HFFc6 (cell line): ENCODE measurements at places on chromosomes 3 and 15.

DNA sequence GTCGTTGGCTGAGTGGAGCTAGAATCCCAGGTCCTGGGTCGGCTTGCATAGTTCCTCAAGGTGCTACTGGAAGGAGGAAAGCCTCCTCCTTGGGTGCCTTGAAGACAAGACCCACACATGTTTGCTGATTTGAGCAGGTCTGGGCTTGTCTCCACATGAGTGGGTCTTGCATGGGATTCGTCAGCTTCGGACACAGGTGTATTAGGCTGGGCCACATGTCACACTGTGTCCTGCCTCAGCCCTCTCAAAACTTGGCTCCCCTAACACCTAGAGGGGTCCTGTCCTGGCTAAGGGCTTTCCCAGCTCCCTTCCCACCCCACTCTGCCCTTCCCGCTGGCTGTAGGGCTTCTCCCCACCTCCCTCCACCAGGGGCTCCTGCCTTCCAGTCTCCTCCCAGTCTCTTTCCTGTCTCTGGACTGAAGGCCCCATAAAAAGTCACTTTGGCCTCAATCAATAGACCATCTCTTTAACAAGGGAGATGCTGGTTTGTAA lies 73.0 kb upstream of the ADPGK start:
- no peak for DNase-seq

DNA sequence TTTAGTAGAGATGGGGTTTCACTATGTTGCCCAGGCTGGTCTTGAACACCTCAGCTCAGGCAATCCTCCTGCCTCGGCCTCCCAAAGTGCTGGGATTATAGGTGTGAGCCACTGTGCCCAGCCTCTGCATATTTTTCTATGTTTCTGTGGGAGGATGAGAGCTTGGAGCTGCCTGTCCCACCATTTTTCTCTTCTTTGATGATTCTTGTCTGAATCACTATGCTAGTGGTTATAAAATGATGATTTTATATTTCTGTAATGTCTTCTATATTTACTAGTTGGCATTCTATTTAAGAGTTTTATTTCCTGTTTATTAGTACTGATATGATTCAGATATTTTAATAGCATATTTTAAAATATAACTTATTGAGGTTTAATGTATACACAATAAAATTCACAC lies 69.7 kb downstream of the CHCHD6 start:
- no peak for DNase-seq

- DNase-seq = peak; percentile 14
Observed at GRCh38 chr15:53072077-53072476, 281.9 kb upstream of the ONECUT1 start.

GRCh38 chr3:53023072-53023823 lies 22.6 kb downstream of the SFMBT1 start:
- peak; percentile 35 for DNase-seq

- peak; percentile 95 for DNase-seq
Observed at GRCh38 chr15:36612063-36612788, 32.8 kb downstream of the CDIN1 start.

GRCh38 chr15:67931861-67932260 lies 92.0 kb upstream of the RNU6-1 start:
- no peak for DNase-seq

DNA sequence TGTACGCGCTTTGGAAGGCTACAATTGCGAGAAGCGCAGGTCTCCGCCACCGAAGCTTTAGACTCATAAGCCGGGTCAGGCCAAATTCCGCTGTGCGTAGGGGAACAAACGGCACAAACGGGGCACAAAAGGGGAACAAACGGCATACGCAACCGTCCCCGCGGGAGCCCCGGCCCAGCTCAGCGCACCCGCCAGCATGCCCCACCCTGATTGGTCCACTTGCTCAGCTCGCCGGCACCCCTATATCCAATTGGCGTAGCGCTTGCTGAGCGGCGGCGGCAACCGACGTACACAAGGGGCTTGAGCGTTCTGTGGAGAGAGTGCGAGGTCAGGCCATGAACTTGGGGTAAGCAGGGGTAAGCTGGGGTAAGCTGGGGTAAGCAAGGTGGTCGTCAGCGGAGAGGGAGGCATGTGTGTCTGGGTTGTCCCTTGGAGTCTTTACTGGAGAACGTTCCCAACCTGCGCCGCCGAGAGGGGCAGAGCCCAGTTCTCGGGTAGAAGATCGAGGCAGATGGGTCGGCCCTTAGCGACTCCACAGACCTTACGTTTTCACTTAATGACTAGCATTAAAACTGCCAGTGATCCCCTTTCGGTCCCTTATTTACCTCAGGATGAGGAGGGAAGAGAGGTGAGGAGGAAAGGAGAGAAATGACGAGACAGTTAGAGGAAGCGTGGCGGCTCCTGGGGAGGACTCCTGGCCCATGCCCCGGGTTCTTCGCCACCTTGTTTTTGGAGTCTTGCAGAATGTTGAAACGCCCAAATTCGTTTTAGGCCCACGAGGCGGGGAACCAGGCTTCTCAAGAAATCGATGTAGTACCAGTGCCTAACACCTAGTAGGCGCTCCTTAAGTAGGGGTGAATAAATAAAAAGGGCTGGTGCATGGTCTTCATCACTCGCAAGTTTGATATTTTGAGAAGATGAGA lies at the start of gene CCDC66:
CCDC66 (plus strand) TSS at position 268 of the 923 bp plus-strand sequence; CDS start at position 336, 68 bp downstream.
- peak; percentile 89 for DNase-seq

GRCh38 chr15:26838742-26839460 lies 28.0 kb upstream of the GABRA5 start:
- no peak for DNase-seq

DNA sequence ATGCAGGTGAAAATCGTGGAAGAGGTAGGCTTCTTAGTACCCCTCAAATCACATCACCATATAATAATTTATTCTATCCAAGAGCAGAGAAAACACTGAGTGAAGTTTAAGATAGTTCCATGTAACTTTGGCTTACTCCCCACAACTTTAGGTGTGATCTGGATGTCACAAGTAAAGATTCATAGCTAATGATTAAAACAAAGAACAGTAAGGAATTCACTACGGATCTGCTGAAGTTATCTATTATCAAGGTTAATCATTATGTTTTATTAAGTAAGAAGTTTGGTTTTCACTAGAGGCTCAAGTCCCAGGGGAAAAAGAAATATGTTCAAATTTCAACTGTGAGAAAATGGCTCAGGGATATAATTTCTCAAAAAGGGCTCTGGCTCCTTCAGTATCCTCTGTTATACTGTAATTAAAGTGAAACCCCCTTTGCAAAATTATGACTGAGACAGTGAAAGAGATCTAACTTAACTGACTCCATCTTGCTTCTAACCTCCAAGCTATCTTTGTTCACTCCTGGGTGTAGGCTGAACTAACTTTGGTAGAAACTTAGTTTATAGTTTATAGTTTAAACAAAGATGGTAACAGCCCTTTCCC lies 17.1 kb downstream of the CD80 start:
- DNase-seq = no peak

DNA sequence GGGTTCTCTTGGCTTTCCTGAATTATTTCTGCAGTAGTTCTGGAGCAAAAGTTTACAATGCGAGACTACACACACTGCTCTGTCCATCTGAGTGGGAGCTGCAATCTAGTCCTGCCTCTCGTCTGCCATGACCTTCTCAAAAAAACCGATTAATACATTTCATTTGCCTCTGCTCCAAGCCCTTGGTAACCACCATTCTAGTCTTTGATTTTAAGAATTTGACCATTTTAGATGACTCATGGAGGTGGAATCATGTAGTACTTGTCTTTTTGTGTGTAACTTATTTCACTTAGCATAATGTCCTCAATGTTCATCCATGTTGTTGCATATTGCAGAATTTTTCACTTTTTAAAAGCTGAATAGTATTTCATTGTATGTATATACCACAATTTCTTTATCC lies 356.9 kb downstream of the SV2B start:
- DNase-seq = no peak

- DNase-seq = no peak
Observed at GRCh38 chr3:10268930-10269329, 20.7 kb downstream of the TATDN2 start.

GRCh38 chr15:85963262-85963760 lies 116.4 kb upstream of the AGBL1 start:
- DNase-seq = no peak

- DNase-seq = no peak
Observed at GRCh38 chr3:170632780-170633179, 46.9 kb upstream of the SLC7A14 start.

GRCh38 chr3:192186498-192186897 lies 540.8 kb downstream of the FGF12 start:
- DNase-seq = no peak

DNA sequence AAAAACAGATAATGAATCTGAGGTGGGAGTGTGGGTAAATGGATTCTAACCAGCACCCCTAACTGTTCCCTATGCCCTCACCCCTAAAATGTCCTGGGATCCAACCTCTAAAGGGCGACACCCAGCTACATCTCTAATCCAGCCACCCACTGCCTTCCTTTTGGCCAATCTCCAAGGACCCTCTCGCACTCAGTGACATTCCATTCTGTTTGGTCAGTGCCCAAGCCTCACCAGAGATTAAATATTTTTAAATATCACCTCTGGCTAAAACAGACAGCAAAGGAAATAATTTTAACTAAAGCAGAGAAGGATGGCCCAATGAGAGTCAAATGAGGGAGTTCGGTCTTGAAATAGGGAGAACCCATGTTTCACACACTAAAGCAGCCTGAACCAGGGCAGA lies 19.9 kb upstream of the SCN10A start:
- DNase-seq = no peak

DNA sequence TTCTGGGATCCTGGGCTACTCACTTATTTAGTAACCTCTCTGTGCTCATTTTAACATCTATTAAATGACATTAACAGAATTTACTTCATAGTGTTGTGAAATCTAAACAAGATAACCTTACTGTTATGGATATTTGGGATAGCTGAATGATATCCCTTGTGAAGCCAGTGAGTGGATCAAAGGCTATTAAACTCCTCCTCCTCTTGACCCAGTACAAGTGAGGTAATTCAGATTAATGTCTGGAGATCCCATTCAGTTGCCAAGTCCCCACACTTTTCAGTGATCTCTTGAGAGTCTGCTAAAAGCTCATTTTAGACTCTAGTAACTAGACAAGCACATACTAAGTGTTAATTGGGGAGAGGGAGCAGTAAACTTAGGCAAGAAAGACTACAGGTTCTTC lies 2.5 kb upstream of the ANKRD28 start:
- no peak for DNase-seq

GRCh38 chr3:154766765-154767503 lies 313.2 kb upstream of the MME start:
- DNase-seq = no peak

GRCh38 chr3:22263042-22263441 lies 512.0 kb upstream of the ZNF385D start:
- no peak for DNase-seq

DNA sequence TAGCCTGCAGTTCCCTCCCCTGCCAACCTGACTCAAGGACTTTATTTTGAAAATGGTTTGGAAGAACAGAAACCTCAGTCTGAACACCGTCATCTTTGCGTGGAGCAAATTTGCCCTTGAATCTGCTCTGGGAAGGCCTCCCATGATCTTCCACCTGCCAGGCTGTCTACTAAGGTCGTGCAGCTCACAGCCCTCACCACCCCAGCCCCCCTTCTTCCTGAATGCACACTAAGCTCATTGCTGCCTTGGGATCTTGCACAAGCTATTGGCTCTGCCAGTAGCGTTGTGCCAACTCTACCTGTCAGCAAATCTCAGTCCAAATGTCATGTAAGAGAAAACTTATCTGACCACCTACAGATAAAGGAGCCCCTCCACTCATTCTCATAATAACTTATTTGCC lies 141.5 kb downstream of the USP13 start:
- DNase-seq = no peak

DNA sequence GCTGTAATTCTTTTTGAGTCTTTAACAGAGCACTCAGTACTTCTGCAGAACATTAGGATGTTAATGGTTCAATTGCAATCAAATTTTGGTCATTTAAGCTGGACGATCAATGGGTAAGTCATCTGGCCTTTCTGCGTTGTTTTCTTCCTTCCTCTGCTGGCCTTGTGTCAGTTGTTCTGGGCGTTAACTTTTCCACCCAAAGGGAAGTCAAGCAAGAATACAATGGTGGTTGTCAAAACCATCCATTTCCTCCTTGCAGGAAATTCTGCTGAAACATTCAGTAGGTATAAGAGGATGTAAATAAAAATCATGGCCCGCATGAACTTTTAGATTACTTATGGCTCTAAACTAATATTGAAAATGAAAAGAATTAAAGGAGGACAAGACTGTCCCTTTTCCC lies 584.0 kb downstream of the GRM7 start:
- no peak for DNase-seq

DNA sequence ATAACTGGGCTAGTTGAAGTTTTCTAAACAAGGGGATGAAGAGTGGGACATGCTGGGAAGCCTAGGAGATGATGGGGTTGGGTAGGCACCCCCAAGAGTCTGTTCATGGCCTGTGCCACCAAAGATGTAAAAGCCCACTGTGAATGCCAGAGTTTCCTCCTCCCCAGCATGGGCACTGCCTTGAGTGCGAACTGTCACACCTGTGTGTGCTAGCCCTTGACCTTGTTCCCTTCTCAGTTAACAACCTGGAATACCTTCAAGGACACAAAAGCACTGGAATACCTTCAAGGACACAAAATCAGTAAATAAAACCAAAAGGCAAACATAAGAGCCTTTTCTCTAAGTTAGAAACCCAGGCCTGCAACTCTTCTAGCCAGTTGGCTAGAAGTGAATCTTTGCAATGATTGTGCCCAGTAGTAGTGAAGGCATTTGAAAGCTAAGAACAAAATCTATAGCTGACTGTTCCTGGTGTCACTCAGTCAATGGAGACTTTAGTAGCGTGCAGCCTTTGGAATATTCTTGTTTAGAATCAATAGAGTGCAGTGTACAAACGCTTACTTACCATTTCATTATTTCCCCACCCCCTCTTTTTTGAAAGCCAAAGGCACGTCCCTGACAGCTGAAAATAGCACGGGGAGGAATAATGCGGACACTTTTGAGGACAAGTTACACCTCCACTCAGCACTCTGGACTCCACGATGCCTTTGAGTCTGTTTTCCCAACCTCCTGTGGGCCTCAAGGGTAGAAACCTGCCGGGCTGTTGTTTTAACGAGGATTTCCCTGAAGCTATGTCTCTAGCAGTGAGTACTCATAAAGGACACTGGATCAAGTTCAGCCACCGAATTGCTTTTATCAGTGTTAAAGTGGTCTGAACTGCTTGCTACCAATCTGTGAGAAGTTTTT lies 24.2 kb downstream of the PSMD6 start:
- no peak for DNase-seq

GRCh38 chr3:138359148-138359918 lies 11.0 kb downstream of the MRAS start:
- DNase-seq = no peak

DNA sequence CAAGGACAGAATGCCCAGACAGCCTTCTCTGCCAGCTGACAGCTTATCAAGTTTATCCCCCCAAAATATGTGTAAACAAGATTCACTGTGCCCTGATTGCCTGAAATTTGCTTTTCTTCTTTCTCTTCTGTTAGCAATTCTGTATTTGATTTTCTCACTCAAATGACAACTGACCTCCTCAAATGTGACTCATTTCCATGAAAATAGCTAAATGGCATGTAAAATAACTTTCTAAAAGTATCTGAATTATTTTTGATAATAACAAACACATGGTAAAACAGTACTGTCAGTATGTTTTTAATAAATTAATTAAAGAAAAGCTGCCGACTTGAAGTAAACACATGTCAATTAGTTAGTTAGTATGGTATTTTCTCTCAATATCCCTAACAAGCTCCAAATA lies 202.3 kb upstream of the STAC start:
- DNase-seq = no peak

GRCh38 chr3:6785726-6786125 lies 75.2 kb upstream of the GRM7 start:
- no peak for DNase-seq
